ENCODE measurements at places on chromosomes 11 and 22.

- DNase-seq, result no peak
These were observed 570.3 kb downstream of the OPCML start for GRCh38 chr11:132962041-132962440.

GRCh38 chr22:30891443-30891755 is 77.2 kb downstream of the MORC2 start:
- no peak for DNase-seq

GRCh38 chr11:134332782-134333181 is 994 bp downstream of the GLB1L2 start:
- no peak for DNase-seq

- no peak for DNase-seq
These were observed 55.1 kb downstream of the RTN4R start for GRCh38 chr22:20212754-20213699.

DNA sequence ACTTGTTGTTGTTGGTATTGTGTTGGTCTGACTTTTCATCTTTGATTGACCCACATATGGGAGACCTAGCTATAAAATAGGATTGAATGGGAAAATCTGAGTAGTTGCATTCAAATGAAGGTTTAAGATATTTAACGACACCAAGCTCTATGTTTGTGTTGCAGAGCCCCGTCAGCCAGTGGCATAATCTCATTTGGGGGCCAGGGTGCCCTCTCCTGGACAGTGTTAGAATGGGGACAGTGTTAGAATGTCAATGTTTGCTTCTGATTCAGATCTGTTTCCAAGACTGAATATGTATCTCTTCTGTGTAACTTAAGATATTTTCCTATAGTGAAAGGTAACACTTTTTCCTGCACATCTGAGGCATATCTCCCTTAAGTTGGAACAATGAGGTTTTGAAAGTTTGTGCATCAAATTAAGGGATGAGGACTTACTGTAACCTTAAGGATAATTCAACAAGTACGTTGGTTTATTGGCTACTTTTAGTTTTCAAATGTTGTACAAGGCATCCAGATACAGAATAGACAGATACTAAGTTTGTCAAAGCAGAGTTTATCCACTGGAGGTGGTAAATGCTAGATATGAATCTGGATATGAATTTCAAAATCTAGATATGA is 5.3 kb upstream of the OR52M1 start:
- peak; percentile 7 for DNase-seq

DNA sequence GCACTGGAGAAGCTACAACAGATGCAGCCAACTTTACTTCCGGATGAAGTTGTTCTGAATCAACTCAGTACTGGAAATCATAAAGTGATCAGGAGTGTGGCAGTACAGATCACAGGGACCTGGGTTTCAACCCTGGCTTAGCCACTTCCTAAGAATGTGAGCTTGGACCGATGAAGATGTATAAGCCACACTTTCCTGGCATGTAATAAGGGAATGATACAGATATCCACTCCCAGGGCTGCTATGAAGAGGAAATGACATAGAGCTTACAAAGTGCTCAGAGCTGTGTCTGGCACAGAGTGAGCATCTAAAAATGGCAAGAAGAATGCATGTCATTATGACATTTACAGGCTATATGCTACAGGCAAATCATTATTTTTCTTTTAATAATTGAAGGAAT is 378.7 kb downstream of the NTM start:
- DNase-seq, result no peak

GRCh38 chr11:36558571-36559413 is 9.0 kb upstream of the RAG1 start:
- DNase-seq, result no peak

GRCh38 chr11:77287615-77288273 is 13.7 kb downstream of the GDPD4 start:
- no peak for DNase-seq

DNA sequence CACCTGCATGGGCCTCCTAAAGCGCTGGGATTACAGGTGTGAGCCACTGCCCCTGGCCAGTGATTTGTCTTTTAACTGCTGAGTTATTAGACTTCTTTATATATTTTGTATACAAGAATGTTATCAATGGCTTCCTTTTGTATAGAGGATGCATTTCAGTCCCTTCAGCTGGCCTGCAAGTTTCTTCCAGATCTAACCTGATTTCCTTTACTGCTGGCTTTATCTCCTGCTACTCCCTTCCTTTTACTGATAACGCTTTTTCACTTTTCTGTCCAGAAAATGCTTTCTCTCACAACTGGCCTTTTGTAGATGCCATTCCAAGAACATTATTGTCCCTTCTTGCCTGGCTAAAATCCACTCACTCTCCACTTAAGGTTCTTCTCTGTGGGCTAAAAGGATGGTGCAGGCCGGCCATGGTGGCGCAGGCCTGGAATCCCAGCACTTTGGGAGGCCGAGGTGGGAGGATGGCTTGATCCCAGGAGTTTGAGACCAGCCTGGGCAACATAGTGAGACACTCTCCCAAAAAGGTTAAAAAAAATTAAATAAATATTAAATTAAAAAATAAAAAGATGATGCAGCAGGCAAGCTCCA is 118.1 kb downstream of the NECTIN1 start:
- no peak for DNase-seq

DNA sequence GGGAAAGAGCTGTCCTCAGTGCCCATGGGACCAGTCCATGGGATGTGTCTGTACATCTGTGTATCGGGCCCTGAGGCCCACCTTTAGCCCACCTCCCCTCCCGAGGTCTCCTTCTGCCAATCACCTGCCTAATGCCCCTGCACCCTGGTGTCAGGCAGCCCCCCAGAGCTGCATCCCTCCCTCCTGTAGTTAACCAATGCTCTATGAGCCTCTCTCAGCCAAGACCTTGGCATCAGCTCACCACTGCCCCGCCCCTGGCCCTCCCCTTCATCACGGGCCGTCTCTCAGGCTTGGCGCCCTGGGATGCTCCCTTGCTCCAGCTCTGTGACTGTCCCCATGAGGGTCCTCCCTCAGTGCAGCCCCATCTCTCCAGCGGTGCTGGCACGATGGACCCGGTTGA is 18.5 kb downstream of the MGAT3 start:
- no peak for DNase-seq

DNA sequence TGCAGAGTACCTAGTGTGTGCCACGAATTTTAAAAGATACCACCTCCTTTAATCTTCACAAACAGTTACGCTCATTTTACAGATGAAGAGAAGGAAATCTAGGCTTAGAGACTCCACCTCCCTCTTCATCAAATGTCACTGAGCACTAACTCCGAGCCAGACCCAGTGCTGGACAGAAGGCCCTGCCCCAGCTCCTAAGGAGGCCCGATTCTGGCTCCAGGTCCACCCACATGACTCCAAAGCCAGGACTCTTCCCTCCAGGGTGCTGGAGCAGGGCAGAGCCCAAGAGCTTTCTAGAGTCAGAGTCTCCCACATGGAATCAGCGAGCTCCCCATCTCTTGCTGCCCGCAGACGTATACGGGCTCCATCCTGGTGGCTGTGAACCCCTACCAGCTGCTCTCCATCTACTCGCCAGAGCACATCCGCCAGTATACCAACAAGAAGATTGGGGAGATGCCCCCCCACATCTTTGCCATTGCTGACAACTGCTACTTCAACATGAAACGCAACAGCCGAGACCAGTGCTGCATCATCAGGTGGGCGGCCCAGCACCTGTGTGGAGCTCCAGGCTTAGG is 27.6 kb downstream of the MYO7A start:
- DNase-seq, result no peak

DNA sequence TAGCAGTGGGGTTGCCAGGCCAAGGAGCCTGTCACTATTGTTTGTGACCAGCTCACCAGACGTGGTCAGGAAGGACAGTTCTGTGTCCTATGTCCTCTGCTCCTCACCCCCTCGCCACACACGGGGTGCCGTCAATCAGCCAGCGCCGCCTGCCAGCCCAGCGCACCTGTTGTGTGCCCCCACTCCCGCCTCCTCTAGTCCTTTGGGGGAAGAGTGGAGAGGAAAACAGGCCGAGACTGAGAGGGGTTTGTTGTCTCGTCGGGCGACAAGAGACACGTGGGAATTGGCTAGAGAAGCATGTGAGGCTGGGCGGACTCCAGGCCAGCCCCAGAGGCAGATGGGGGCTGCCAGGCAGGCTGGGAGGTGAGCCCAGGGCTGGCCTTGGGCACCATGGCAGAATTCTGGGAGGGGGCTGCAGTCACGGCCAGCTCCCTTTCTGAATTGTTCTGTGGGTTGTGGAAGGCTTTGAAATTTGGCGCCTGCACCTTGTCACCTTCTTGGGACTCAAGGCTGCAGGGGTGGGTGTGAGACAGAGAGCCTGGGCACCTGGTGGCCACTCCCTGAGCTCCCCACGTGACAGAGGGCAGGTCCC is 3.1 kb upstream of the KCNQ1OT1 start:
- DNase-seq, result no peak

DNA sequence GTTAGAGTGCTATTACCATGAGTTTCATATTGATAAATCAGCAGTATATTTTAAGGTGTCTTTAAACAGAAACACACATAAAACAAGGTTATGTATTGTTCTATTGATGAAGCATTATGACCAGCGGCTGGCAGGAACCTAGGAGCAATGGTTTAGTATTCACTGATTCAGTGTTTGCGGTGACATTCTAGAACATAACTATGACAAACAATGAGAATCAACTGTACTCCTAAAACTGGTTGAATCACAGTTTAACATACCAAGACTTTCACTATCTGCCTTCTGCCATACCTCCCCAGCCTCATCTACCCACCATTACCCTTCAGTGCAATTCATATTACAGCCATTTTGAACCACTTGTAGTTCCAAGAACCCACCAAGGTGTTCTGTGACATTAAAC is 8.8 kb downstream of the HOATZ start:
- no peak for DNase-seq

- no peak for DNase-seq
These were observed 32.2 kb upstream of the OR4B1 start for GRCh38 chr11:48184452-48184851.

GRCh38 chr11:67307545-67308001 is 4.2 kb downstream of the SSH3 start:
- no peak for DNase-seq

DNA sequence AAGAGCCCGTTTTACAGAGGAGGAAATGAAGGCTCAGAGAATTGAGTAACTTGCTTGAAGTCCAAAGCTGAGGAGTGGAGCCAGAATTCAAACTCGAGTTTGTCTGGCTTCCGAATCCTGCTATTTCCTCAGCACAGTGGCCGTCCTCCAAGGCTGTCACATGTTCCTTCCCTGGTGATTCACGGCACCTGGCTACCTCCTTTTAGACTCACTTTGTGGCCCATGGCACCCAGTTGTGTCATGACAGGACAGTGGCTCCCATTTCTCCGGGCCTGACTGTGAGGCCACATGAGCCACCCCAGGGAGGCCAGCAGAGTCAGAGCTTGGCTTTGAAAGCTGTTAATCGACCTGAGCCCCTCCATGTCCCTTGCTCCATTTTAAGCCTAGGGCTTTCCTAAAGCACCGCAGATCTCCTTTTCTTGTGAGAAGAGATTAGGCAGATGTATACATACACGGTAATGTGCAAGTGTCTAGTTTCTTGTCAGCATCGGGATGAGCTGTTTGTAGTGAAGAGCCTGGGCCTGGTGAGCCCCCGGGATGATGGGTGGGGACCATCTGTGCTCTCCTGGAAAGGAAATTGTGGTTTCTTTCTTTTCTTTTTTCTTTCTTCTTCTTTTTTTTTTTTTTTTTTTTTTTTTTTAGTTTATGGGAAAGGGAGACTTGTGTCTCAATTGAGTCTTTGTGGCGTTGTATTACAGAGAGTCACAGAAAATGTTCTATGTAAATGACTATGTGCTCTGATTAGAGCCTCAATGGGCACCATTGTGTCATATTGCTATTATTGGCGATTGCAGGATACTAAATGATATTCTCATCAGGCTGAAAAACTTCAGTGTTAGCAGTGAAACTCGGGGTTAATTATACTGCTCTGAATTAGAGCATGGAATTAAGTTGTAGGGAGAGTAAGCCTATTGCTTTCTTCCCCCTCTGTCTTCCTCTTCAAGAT is 54.8 kb downstream of the PTPRJ start:
- no peak for DNase-seq

GRCh38 chr11:91654686-91655085 is 569.9 kb upstream of the FAT3 start:
- no peak for DNase-seq

- no peak for DNase-seq
These were observed 31.8 kb downstream of the ETS1 start for GRCh38 chr11:128555606-128556005.

DNA sequence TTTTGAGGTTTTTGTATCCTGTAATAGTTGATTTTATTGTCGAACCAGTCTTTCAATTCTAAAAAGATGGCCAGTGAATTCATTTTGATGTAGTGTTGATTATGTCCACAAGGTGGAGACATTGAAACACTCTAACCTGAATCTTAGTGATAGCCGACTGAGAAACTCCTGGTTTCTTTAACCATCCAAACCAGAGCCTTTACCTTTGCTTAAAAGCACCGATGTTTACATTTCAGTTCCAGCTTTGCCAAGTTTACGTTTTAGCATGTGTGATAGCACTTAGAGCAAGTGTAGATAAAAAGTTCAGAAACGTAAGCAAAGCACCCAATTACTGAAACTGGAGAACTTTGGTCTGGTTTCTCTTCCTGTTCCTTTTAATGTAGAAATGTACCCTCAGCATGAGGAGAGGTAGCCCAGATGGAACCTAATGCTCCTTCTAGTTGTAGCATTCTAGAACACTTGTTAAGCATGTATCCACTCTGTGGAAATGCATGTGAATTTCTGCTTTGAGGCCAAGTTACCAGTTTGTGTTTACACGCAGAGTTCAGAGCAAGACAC is 208.6 kb downstream of the DBX1 start:
- no peak for DNase-seq

DNA sequence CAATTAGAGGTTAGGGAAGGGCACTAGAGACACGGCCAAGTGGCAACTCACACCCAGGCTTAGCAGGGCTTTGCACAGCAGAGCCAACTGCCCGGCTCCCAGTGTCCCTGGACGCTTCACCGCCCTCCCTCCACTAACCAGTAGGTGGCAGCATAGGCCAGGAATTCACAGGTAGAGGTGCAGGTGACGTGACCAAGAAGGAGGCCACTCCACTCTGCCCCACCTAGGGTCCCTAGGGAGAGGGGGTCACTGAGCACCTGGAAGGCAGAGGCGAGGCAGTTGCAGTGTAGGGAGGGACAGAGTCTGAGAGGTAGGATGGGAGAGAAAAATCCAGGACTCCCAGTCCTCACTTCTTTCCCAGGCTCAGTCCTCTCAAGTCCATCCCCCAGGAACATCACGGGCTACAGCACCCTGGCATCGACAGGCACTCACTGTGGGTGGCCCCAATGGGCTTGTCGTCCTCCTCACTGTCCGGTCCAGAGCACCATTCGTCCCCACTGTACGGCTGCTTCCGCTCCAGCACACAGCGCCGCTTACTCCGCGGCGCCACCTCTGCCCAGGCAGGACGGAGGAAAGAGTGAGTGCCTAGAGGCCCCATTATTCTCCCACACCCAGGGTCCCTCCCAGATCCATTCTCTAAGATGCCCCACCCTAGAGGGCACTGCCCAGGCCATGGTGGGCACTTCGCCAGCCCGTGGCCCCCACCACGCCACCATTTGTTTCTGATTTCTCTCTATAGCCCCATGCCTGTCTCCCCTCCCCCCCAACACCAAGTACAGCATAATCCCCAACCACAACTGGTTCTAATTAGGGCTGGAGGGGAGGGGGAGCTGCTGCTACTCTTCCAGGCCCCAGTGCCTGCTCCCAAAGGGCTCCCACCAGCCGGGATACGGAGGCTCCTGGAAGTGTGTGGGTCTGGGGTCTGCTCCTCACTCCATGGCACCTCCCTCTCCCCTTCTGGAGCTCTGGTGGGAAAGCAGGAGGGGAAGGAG is 18.4 kb downstream of the BCL9L start:
- DNase-seq, result peak; percentile 72

GRCh38 chr11:100328626-100329340 is 358.3 kb upstream of the ARHGAP42 start:
- DNase-seq, result no peak

GRCh38 chr22:49303781-49304461 is 523.8 kb downstream of the BRD1 start:
- no peak for DNase-seq
